ENCODE measurements at places on chromosomes 12 and 14. TPM values are rescaled to one million over a fixed set of nuclear protein-coding genes. Genes with fewer than 3 reads are reported as not detected.

FGF23 gene
- total RNA-seq: 0.10 TPM

IL26 gene
- not detected for total RNA-seq

- DNase-seq: no peak
Measured at GRCh38 chr14:49653508-49653907, 18.5 kb upstream of the DNAAF2 start.

CDCA3 gene
- total RNA-seq: 31.7 TPM

- no peak for DNase-seq
Measured at GRCh38 chr12:122226366-122227125, 694 bp upstream of the DIABLO start.

MANSC4 gene
- not detected for total RNA-seq

- no peak for DNase-seq
Measured at GRCh38 chr12:56517854-56518253, 3.8 kb upstream of the RBMS2 start.

- no peak for DNase-seq
Measured at GRCh38 chr14:102870994-102871831, 51.2 kb upstream of the AMN start.

BEST3 gene
- 0.14 TPM for total RNA-seq

GRCh38 chr14:36627981-36628380 is 33.7 kb upstream of the PAX9 start:
- DNase-seq: no peak

PA2G4 gene
- 115 TPM for total RNA-seq

GRCh38 chr12:85825746-85826145 is 10.5 kb downstream of the RASSF9 start:
- DNase-seq: no peak

ABCC9 gene
- 7.8 TPM for total RNA-seq

DNAI7 gene
- 1.8 TPM for total RNA-seq

DNA sequence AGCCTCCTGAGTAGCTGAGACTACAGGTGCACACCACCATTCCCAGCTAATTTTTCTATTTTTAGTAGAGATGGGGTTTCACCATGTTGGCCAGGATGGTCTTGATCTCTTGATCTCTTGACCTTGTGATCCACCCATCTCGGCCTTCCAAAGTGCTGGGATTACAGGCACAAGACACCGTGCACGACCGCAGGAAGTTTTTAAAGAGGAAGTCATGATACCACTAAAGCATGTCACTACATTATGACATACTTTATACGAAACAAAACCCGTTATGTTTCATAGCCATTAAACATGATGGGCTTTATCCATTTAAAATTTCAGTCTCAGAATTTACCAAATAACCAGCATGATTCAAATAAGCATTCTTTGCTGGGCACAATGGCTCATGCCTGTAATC is 83.8 kb upstream of the DUSP6 start:
- no peak for DNase-seq

DNA sequence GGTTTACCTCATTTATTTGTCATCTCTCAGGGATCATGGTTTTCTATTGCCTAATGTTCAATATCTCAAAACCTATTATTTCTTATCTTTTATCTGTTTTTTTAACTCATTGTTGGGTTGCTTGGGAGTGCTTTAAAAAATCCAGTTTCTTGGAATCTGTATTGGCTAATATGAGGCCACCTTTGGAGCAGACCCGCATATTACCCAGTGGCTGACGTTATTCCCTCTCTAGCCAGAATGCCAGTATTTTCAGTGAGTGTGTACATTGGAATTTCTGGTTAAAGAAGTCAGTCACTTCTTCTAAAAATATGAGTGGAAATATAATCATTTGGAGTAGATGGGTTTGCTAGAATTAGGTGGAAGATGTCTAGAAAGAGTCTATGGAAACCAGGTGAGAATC is 38.3 kb downstream of the PRMT8 start:
- no peak for DNase-seq

SOX5 gene
- 32.8 TPM for total RNA-seq

BHLHE41 gene
- 5.8 TPM for total RNA-seq

KRT78 gene
- total RNA-seq: 29.1 TPM

GRCh38 chr12:82955043-82955442 is 268.3 kb downstream of the TMTC2 start:
- DNase-seq: no peak

DNA sequence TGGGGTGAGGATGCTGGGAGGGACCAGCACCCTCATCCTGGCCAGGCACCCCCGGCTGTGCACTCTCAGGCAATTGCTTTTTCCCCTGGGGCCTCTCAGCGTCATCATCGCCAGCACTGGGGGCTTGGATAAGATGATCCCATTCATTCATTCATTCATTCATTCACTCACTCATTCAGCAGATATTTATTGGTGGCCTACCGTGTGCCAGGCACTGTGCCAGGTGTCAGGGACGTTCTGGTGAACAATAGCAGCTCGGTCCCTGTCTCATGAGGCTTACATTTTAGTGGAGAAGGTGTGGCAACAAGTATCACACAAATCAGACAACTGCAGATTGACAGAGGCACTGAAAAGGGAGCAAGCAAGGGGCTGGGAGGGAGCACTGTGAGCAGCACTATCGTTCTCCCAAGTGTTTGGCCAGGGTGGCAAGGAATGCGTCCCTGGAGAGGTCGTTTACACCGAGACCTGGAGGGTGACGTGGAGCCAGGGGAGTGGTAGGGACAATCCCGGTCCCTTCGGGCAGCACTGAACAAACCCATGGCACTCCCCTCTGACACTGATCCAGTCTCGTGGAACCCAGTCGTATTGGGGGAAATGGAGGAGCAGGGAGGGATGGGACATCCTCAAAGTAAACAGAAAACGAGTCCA is 124.1 kb downstream of the PAPOLA start:
- peak; percentile 62 for DNase-seq

IL22 gene
- not detected for total RNA-seq

DNA sequence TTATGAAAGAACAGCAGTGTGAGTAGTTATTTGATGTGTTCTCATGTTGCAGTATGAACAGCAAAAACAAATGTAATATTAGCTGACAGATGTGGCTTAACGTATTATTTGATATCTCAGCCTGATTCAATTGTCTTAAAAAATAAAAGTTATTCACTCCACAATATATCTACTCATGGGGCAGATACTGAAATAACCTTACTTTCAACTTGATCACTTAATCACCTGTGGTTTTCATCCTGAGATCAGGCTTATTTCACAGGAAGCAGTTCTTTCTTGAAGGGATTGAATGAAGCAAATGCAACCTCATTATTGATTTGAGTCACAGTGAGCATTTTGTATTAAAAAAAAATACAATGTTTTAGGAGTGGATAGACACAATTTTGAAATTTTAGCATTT is 90.3 kb downstream of the AKAP6 start:
- no peak for DNase-seq

GRCh38 chr14:85948153-85948552 is 418.2 kb downstream of the FLRT2 start:
- no peak for DNase-seq

OR4Q2 gene
- total RNA-seq: not detected

- no peak for DNase-seq
Measured at GRCh38 chr12:119398190-119398589, 63.7 kb downstream of the CCDC60 start.

DNA sequence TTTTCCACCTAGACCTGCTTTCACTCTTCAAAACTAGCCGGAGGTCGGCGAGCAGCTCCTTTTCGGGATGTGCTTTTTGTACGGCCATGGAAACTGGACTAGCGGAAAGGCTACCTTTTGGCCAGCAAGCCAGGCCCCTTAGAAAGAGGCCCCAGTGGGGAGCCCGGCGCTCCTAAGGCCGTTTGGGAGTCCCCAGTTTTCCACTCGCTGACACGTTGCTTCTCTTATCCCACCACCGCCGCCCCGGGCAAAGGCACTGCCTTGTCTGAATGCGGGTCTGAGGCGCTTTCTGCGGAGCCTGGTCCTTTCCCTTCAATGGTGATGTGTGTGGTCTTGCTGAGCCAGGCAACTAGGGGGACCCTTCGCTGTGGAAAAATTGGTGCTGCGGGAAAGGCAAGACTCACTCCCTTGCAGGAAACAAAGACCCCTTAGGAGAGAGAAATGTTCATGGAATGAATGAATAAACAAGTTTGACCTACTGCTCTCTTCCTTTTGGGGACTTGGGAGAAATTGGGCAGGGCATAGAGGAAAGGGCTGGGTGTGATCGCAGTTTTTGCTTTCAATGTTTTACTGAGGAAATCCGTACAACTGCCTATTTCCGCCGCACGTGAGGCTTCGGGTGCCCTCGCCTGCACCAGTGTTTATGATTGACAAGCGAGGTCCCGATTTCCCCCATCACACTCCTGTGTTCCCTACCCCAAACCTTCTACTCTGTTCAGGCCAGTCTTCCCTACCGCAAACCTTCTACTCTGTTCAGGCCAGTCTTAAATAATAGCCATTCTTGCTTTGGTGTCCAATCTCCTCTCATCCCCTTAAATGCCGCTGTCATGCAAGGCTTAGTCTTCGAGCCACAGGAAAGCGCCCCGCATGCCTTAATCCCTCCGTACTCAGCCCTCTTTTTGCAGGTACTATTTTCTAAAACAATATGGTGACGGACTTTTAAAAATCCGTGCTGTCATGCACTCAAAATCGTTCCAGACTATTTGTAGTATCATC is 1.0 kb upstream of the SLC38A2 start:
- peak; percentile 78 for DNase-seq

DNA sequence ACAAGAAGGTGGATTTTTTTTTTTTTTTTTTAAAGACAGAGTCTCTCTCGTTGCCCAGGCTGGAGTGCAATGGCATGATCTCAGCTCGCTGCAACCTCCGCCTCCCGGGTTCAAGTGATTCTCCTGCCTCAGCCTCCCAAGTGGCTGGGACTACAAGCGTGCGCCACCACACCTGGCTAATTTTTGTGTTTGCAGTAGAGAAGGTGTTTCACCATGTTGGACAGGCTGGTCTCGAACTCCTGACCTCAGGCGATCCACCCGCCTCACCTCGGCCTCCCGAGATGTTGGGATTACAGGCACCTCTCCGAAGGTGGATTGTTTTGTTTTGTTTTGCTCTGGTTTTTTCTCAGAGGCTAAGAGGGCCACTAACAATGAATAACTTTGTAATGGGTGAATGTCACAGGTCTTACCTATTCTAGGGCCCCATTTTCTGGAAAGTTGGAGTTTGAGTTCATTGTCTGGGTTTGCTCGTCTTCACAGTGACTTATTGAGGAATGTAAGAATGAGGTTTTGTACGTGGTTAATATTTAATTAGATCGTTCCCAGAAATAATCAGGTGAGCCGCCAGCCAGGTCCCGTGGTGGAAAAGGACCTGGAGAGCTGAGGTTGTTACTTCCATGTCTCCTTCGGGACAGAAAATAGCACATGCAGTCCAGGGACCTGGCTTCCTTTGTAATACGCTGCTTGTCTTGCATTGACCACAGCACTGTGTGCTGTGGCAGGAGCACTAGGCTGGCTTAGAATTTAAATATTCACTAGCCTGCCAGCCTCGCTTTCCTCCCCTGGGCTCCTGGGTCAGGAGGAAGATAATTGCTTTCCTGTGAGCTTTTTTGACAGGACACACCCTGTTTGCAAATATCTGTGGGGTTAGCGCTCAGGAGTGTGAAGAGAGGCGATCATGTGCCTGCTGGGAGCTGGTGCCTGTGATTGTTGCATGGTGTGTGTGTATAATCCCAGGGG is 2.3 kb downstream of the HIP1R start:
- DNase-seq: no peak

DNA sequence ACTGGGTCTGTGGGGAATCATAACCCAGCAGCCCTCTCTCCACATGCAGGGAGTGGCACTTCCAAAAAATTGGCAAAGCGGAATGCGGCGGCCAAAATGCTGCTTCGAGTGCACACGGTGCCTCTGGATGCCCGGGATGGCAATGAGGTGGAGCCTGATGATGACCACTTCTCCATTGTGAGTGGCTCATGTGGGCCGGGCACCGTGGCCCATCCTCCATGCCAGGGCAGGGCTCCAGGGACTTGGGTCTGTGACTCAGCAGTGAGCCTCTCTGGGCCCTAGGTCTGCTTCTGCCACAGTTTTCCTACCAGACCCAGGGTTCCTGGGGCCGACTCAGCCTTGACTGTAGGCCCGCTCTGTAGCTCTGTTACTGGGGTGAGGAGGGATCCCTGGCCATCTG is 2.2 kb downstream of the NPFF start:
- no peak for DNase-seq

GRCh38 chr14:54219261-54220070 is 177.3 kb upstream of the CDKN3 start:
- peak; percentile 71 for DNase-seq

DNA sequence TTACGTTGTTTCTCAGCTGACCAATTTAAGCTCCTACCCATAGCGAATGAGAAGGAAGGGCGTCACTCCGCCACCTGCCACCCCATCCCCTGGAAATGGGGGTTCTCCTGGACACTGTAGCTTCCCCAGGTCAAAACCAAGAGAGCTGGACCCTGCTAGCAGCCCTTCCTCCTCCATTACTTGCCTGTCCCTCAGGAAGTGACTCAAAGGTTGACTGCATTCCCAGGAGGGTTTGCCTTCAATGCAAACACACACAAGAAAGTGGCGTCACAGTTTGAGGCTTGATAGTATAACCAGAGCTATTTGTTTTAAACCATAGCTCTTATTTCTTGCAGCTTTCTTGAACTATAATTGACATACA is 79.1 kb downstream of the KCNK13 start:
- DNase-seq: no peak

DNA sequence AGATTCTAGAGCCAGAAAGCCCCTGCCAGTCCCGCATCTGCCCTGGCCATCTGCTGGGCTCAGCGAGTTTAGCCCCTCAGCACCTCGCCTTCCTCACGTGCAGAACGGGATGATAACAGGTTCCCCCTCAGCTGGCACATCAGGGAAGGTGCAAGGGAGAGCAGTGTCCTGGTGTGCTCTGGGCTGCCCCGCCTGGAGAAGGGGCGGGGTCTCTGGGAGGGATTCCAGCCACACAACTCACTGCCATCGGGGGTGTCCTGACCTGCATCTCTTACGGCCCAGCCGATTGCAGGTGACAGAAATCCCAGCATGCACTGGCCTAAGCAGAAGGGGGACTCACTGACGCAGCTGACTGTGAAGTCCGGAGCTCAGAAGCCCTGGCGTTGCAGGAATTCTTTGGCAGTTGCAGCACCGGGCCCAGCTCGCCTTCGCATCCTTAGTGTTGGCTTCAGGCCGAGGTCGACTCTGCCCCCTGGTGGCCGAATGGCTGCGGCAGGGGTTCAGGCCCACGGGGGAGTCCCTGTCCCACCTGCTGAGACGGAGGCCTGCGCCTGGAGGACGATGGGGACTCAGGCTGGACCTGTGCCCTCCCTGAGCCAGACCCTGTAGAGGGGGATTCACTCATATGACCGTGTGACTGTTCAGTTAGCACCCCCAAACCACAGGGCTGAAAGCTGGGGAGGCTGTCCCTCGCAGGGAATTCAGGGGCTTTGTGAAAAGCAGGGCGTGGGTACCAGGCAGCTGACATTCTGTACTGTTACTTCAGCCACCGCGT is 178.6 kb downstream of the ADGRD1 start:
- DNase-seq: peak; percentile 90

OXA1L gene
- total RNA-seq: 160 TPM

GRCh38 chr14:24542346-24542936 is 33.6 kb downstream of the CTSG start:
- DNase-seq: no peak

KLHL33 gene
- not detected for total RNA-seq
